ENCODE measurements at places on chromosomes 16 and 17. TPM values are rescaled to one million over a fixed set of nuclear protein-coding genes. Genes with fewer than 3 reads are reported as not detected.

The ABCC12 gene
- total RNA-seq = not detected

DNA sequence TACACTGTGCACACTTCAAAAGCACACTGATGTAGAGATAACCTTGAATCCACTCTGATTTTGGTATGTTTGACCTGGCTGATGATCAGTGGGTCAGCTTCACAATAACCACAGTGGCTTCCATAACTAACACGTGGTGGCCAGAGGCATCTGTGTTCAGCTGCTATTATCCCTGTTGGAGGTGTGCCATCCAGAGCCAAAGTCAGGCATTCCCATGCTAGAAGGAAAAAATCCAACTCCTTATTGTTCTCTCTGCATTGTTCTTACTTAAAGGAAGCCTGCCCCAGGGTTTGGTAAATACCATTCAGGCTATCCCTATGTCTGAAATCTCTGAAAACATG is 127.3 kb upstream of the MON1B start:
- H3K4me3 ChIP-seq = no peak overlapping the region
- H3K27ac ChIP-seq = no peak overlapping the region
- DNase-seq = no peak
- peaks cover 8% of the 10 kb centered on the region for H3K27me3 ChIP-seq
- H3K4me1 ChIP-seq = no peaks in the 10 kb centered on the region
- no peaks in the 10 kb centered on the region for H3K36me3 ChIP-seq

GRCh38 chr17:65027305-65027704 is 29.2 kb downstream of the GNA13 start:
- no peak for DNase-seq
- H3K27ac ChIP-seq = peak overlapping the region; percentile 95
- H3K27me3 ChIP-seq = no peaks in the 10 kb centered on the region

The SLFN13 gene
- total RNA-seq = 28.1 TPM

- peaks cover 15% of the 10 kb centered on the region for H3K4me1 ChIP-seq
- H3K4me3 ChIP-seq = no peak overlapping the region
- H3K27ac ChIP-seq = no peak overlapping the region
- no peak for DNase-seq
- H3K36me3 ChIP-seq = peaks cover 3% of the 10 kb centered on the region
Observed at GRCh38 chr17:59907467-59907866, 14.5 kb downstream of the RPS6KB1 start.

The ARHGAP27 gene
- total RNA-seq = 42.0 TPM

The KRT28 gene
- total RNA-seq = not detected

DNA sequence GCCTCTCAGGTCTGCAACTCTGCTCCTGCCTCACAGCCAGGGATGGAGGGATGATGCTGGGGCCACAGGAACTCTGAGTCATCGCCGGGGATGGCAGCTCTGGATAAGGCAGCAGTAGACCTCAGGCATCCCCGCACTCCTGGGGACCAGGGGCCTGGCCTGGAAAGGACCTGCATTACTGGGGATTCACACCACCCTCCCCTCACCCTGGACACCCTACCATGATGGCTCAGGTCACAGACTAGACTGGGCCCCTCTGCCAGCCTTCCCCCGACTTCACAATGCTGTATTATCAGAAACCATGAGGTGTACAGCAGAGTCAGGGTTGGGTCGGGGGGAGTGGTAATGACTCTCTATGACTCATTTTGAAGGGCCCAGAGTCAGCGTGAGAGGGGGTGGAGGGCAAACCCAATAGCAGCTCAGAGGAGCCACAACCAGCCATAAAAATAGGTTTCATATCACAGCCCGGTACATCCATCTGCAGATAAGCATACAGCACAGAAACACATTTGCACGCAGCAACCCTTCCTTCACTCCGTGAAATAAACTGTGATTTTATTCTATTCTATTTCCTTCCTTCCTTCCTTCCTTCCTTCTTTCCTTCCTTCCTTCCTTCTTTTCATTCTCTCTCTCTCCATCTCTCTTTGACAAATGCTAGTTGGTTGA is 28.8 kb downstream of the DYNLRB2 start:
- peaks cover 4% of the 10 kb centered on the region for H3K36me3 ChIP-seq
- peaks cover 5% of the 10 kb centered on the region for H3K27me3 ChIP-seq

DNA sequence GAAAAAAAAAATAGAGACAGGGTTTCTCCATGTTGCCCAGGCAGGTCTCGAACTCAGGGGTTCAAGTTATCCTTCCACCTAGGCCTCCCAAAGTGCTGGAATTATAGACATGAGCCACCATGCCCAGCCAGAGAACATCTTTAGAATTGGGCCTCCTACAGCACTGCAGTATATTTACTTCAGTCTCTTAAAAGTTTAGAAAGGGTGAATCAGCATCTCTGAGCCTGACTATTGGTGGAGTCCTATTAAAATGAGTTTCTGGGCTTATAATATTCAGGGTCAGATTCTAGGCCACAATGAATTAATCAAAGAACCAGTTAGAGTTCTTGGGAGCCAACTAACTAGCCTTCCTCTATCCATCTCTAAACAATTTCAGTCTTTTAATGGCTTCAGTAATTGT is 22.8 kb downstream of the TADA2A start:
- no peak overlapping the region for H3K4me3 ChIP-seq
- H3K36me3 ChIP-seq = peaks cover 3% of the 10 kb centered on the region
- peaks cover 11% of the 10 kb centered on the region for H3K4me1 ChIP-seq
- DNase-seq = no peak
- no peaks in the 10 kb centered on the region for H3K27me3 ChIP-seq

DNA sequence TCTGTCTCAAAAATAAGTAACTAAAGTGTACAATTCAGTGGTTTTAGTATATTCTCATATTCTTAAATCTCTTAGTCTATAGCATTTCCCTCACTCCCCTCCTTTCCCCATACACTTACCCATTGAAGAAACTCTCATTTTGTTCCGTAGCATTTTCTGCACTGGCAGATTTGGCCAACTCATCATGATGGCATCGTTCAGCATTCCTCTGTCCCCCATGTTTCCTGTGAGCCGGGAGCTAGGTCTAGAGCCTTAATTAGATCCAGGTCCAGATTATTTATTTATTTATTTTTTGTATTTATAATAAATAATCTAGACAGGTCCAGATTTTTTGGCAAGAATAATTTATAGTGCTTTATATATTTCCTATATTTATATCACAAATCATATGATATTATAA is 31.0 kb downstream of the HEATR3 start:
- peak overlapping the region; percentile 29 for H3K27ac ChIP-seq
- no peaks in the 10 kb centered on the region for H3K27me3 ChIP-seq
- DNase-seq = no peak
- H3K36me3 ChIP-seq = peaks cover 4% of the 10 kb centered on the region
- peaks cover 2% of the 10 kb centered on the region for H3K4me1 ChIP-seq
- no peak overlapping the region for H3K4me3 ChIP-seq

GRCh38 chr16:85057948-85058347 is 30.4 kb downstream of the KIAA0513 start:
- H3K27ac ChIP-seq = peak overlapping the region; percentile 98
- peaks cover 38% of the 10 kb centered on the region for H3K4me1 ChIP-seq
- H3K27me3 ChIP-seq = no peaks in the 10 kb centered on the region
- no peak for DNase-seq
- H3K4me3 ChIP-seq = peak overlapping the region; percentile 12
- no peaks in the 10 kb centered on the region for H3K36me3 ChIP-seq

GRCh38 chr16:51034481-51035109 is 116.5 kb downstream of the SALL1 start:
- peaks cover 23% of the 10 kb centered on the region for H3K27me3 ChIP-seq
- H3K4me1 ChIP-seq = no peaks in the 10 kb centered on the region
- no peak overlapping the region for H3K4me3 ChIP-seq
- DNase-seq = no peak
- H3K27ac ChIP-seq = no peak overlapping the region

The CMTM2 gene
- 0.70 TPM for total RNA-seq

- H3K4me3 ChIP-seq = no peak overlapping the region
- H3K27me3 ChIP-seq = no peaks in the 10 kb centered on the region
- no peak for DNase-seq
- H3K36me3 ChIP-seq = peaks cover 2% of the 10 kb centered on the region
- no peak overlapping the region for H3K27ac ChIP-seq
- H3K4me1 ChIP-seq = peaks cover 19% of the 10 kb centered on the region
Observed at GRCh38 chr17:27485716-27486495, 29.7 kb downstream of the KSR1 start.

GRCh38 chr17:34464812-34465211 is 101.8 kb upstream of the CCL1 start:
- DNase-seq = no peak
- H3K36me3 ChIP-seq = peaks cover 2% of the 10 kb centered on the region
- H3K4me1 ChIP-seq = no peaks in the 10 kb centered on the region

- no peaks in the 10 kb centered on the region for H3K27me3 ChIP-seq
- no peak overlapping the region for H3K4me3 ChIP-seq
- H3K4me1 ChIP-seq = peaks cover 18% of the 10 kb centered on the region
- peak overlapping the region; percentile 43 for H3K27ac ChIP-seq
- no peak for DNase-seq
Observed at GRCh38 chr17:28563475-28563874, 7.8 kb downstream of the PIGS start.

- no peaks in the 10 kb centered on the region for H3K4me1 ChIP-seq
- no peak overlapping the region for H3K4me3 ChIP-seq
- no peak overlapping the region for H3K27ac ChIP-seq
- no peak for DNase-seq
- peaks cover 32% of the 10 kb centered on the region for H3K27me3 ChIP-seq
- peaks cover 2% of the 10 kb centered on the region for H3K36me3 ChIP-seq
Observed at GRCh38 chr17:62307196-62307595, 73.2 kb upstream of the EFCAB3 start.

DNA sequence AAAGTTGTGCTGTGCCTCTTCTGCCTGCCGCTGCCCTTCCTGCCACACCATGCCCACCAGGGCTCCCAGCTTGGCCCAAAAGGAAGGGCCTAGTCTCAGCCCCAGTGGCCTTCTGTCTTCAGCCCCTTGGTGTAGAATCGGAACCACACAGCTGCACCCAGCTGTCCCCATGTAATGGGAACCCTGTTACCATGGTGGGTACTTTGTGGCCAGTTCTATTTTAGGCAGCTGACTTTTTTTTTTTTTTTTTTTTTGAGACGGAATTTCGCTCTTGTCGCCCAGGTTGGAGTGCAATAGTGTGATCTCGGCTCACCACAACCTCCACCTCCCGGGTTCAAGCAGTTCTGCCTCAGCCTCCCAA is 163.3 kb upstream of the GSE1 start:
- H3K36me3 ChIP-seq = no peaks in the 10 kb centered on the region
- peak overlapping the region; percentile 19 for H3K4me3 ChIP-seq
- H3K27me3 ChIP-seq = no peaks in the 10 kb centered on the region
- H3K27ac ChIP-seq = peak overlapping the region; percentile 53
- peaks cover 14% of the 10 kb centered on the region for H3K4me1 ChIP-seq

DNA sequence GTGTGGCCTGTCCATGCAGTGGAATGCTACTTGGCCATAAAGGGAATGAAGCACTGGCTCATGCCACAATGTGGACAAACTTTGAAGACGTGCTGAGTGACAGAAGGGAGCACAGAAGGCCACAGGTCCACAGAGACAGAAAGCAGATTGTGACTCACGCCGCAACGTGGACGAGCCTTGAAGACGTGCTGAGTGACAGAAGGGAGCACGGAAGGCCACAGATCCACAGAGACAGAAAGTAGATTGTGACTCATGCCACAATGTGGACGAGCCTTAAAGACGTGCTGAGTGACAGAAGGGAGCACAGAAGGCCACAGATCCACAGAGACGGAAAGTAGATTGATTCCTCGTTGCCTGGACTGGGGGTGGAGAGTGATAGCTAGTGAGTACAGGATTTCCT is 19.2 kb downstream of the ZC3H18 start:
- no peak for DNase-seq
- H3K27me3 ChIP-seq = no peaks in the 10 kb centered on the region
- peak overlapping the region; percentile 96 for H3K27ac ChIP-seq
- peaks cover 37% of the 10 kb centered on the region for H3K4me1 ChIP-seq
- H3K36me3 ChIP-seq = peaks cover 10% of the 10 kb centered on the region

The CACNG5 gene
- total RNA-seq = not detected
